ENCODE measurements at places on chromosomes 6 and 20. TPM values are rescaled to one million over a fixed set of nuclear protein-coding genes. Genes with fewer than 3 reads are reported as not detected.

SULF2 gene
- total RNA-seq = 79.2 TPM

GOPC gene
- 31.5 TPM for total RNA-seq

APOM gene
- total RNA-seq = 0.53 TPM

WFDC5 gene
- not detected for total RNA-seq

GRM1 gene
- 0.45 TPM for total RNA-seq

TMC2 gene
- 0.22 TPM for total RNA-seq

TTK gene
- total RNA-seq = 0.80 TPM

CCR6 gene
- total RNA-seq = not detected

All from sciatic nerve (tissue), 2 donors.